Suppressor macrophage (primary cell): ENCODE measurements at places on chromosomes 3 and 15.

GRCh38 chr3:48440590-48440958, 517 bp downstream of the TMA7 start:
- peak; percentile 19 for DNase-seq

DNA sequence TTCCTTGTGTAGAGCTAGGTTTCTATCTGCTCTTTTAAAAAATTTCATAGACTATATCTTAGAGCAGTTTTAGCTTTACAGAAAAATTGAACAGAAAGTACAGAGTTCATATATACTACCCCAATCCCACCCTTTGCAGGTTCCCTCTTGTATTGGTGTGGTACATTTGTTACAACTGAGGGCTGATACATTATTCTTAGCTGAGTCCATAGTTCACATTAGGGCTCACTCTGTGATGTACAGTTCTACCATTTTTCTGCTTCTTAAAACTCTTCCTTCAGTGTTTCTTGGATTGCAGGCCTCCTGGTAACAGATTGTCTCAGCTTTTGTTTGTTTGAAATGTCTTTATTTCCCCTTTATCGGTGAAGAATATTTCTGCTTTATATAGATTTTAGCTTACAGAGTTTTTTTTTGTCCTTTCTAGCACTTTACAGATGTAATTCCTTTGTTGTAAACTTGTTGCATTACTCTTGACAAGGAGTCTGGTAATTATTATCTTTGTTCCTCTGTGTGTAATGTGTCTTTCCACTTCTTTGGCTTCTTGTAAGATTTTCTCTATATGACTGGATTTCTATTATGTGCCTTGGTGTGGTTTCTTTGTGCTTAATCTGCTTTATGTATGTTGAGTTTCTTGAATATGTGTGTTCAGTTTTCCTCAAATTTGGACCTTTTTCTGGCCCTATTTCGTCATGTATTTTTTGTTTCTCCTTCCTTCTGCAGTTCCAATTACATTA, 25.3 kb downstream of the MEF2A start:
- no peak for DNase-seq

DNA sequence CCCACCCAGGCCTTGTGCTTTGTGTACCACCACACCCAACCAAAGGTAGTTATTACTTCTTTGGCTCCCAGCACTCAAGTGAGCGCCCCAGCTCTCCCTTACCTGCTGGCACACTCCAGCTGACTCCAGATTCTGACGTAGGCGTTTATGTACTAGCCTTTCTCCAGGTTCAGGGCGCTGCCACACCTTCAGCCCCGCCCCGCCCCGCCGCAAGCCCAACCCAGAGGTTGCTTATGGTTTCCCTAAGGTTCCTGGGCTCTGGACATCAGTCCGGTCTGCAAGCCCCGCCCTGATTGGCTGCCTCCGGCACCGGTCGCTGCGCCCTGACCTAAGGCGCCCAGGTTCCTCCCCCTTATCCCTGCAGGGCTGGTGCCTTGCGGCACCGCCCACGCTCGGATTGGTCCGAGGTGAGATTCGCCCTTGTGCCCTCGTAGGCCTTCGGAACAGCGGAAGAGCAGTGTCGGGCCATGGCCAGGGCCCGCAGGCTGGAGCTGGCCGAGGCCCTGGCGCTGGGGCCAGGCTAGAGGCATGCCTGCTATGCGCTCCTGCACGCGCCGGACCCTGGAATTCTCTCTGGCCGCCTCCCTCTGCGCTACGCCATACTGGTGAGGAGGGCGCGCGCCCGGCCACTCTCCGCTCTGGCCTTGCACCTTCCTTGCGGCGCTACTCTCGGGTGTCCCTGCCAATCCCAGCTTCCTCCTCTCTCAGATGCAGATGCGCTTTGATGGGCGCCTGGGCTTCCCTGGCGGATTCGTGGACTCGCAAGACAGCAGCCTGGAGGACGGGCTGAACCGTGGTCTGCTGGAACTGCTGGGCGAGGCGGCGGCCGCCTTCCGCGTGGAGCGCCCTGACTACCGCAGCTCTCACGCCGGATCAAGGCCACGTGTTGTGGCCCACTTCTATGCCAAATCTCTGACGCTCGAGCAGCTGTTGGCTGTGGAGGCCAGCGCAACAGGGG, 19.8 kb upstream of the NUDT16 start:
- peak; percentile 96 for DNase-seq

DNA sequence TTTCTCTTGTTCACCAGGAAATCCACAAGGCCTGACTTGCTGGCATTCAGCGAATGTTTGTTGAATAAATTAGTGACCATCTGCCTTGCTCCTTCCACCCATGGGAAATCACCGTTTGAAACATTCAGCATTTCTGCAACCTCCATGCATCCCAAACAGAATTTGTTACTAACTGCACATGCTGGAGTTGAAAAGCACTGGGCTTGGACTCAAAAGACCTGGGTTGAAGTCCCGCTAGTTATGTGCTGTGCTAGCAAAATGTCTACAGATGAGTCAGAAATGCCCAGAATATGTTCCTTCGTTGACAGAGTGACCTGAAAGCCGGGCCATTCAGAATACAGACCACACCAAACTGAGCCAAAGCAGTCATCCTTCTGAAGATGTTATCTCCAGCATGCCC, 144.6 kb downstream of the ALDH1A2 start:
- DNase-seq = no peak

- DNase-seq = no peak
Observed at GRCh38 chr15:43294091-43294706, 27.5 kb upstream of the TGM5 start.

DNA sequence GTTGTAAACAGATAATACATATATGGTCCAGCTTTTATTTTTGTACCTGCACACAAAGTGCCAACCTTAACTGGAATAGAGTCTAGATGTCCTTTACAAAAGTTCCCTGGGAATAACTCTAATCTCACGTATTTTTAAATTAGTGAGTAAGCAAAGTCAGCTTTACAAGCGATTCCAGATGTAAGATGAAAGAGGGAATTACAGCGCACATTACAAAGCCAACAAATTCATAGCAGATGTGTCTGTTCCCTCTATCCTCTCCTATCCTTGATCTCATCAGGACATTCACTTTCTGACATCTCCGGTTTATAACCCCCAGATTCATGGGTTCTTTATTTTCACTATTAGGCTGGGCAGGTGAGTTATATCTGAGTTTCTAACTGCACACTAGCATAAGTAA, 406.8 kb upstream of the ZNF385D start:
- no peak for DNase-seq

DNA sequence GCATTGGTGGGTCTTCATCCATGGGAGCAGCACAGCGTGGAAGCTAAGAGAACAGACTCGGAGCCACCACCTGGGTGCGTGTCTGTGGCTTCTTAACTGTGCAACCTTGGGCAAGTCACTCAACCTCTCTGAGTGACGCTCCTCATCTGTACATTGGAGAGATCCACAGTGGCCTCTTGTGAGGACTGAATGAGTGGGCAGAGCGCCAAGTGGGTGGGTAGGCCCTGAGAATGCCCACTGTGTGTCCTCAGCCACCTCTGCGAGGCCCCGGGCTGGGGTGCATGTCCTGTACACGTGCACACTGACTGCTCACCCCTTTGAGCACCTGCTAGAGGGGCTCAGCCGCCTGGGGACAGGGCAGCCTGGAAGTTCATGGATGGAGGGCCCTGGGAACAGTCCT, 99.6 kb upstream of the PRR23E start:
- DNase-seq = no peak

- no peak for DNase-seq
Observed at GRCh38 chr15:63630036-63630751, 33.0 kb downstream of the FBXL22 start.

- no peak for DNase-seq
Observed at GRCh38 chr15:70079888-70080287, 17.8 kb downstream of the TLE3 start.

GRCh38 chr15:50880206-50880605, 28.3 kb upstream of the AP4E1 start:
- DNase-seq = peak; percentile 10
